H9 (cell line): ENCODE measurements at places on chromosomes 13 and 19.

- peak; percentile 69 for DNase-seq
These were observed 11.8 kb downstream of the PDE4A start for GRCh38 chr19:10431943-10432735.

- no peak for DNase-seq
These were observed 21.2 kb upstream of the SCEL start for GRCh38 chr13:77514336-77514726.

GRCh38 chr13:84648069-84648640, 765.9 kb upstream of the SLITRK1 start:
- DNase-seq: no peak

GRCh38 chr19:30807278-30807677, 435.1 kb downstream of the ZNF536 start:
- no peak for DNase-seq

- DNase-seq: no peak
These were observed 20.7 kb upstream of the ZNF507 start for GRCh38 chr19:32324631-32325285.

DNA sequence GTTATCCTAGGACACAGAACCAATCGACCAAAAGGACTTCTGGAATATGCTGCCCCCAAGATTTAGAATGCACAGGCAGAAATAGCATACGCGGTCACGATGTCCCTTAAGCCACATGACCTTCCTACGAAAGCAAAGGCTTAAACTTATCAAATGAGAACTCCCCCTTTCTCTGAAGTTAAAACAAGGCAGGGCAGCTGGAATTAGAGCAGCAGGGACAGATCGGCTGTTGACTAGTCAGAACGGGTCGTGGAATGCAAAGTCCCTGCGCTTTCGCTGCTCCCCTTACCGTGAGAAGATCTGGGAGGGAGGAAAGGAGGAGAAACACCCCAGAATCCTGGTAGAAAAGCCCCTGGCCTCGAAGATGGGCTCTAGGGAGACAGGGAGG, 799 bp upstream of the USPL1 start:
- no peak for DNase-seq

DNA sequence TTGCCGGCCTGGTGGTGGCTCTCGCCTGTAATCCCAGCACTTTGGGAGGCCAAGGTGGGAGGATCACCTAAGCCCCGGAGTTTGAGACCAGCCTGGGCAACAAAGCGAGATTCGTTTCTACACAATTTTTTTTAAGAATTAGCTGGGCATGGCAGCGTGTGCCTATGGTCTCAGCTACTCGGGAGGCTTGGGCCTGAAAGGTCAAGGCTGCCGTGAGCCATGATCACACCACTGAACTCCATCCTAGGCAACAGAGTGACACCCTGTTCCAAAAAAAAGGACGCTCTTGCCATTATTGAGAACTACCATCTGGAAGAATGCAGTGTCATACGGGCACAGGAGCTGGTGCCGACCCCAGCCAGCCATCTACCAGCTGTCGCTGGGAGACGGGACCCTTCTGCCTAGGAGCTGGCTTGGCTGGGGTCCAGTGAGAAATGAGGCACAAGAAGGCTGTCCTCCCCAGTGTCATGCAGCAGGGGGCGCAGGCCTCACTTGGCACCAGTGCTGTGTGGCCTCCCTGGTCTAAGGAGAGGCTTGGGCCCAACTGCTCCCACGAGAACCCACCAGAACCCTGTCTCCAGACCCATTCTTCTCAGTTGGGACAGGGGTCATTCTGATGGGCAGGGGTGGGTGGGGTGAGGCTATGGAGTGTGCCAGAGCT, 12.2 kb upstream of the RELB start:
- peak; percentile 79 for DNase-seq

- DNase-seq: peak; percentile 28
These were observed 12.2 kb downstream of the FPR3 start for GRCh38 chr19:51807111-51807701.

- no peak for DNase-seq
These were observed 128.6 kb downstream of the USP12 start for GRCh38 chr13:27043013-27043412.

DNA sequence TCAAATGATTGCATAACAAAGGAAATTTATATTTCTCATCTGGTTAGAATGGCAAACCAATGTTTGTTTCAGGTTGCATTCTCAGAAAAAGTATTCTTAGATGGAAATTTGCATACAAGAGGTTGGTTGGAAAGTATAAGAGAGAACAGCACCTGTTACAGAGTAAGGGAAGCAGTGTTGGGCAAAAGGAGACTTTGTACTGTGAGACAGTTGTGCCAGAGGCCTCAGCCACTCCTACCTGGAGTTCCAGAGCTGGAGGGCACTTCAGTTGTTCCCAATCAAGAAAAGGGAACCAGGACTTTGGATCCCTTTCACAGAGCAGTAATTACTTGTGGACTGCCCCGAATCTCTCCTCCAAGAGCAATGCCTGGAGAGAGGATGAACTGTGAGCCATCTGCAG, 81.8 kb downstream of the SPRY2 start:
- DNase-seq: no peak

DNA sequence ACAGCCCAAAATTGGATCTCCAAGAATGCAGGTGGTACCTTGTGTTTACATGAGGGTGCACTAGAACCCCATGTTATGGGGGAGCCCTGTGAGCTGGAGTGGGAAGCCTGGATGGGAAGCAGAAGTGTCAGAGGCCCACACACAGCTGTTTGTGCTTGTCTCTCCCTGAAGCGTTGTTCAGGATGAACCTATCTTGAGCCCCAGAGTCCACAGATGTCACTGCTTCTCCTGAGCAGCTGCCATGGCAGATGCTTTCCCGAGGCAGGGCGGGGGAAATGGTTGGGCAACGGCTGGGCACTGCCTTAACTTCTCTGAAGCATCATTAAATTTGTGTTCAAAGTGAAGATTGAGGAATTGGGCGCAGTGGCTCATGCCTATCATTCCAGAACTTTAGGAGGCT, 17.1 kb upstream of the CHST8 start:
- DNase-seq: no peak

- DNase-seq: no peak
These were observed 66.9 kb upstream of the DOCK9 start for GRCh38 chr13:99044764-99045163.

- DNase-seq: no peak
These were observed 407.3 kb upstream of the SGCG start for GRCh38 chr13:22773465-22773864.

DNA sequence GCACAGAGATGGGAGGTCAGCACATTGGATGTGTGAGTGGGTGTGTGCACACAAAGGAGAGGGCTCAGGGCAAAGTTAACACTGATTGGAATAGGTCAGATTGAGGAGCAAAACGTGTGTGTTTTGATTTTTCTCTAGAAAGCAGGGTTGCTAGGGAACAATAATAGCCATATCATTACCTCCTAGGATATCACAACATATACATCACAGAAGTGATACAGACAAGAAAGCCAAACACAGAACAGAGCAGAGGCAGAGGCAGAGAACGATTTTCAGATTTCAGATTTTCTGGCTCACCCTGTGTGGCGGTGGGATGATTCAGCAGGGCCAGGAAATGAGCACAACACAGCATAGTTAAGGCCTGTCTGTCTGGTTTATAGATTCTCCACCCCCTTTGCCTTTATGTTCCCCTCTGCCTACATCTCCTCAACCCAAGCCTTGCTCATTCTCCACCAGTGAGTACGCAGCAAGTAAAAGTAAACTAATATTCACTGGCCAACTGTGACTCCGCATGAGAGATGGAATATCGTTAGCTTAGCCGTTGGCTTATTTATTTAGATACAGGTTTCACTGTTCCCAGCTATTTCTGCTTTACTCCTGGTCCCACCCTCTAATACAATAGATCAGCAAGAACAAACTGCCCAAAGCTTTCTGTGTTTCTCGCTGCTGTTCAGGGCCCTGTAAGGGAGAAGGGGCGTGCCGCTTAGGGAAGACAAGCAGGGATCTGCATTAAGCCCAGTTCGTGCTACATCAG, 182.7 kb upstream of the TSC22D1 start:
- no peak for DNase-seq

GRCh38 chr19:55623561-55623960, 805 bp downstream of the ZNF784 start:
- no peak for DNase-seq

DNA sequence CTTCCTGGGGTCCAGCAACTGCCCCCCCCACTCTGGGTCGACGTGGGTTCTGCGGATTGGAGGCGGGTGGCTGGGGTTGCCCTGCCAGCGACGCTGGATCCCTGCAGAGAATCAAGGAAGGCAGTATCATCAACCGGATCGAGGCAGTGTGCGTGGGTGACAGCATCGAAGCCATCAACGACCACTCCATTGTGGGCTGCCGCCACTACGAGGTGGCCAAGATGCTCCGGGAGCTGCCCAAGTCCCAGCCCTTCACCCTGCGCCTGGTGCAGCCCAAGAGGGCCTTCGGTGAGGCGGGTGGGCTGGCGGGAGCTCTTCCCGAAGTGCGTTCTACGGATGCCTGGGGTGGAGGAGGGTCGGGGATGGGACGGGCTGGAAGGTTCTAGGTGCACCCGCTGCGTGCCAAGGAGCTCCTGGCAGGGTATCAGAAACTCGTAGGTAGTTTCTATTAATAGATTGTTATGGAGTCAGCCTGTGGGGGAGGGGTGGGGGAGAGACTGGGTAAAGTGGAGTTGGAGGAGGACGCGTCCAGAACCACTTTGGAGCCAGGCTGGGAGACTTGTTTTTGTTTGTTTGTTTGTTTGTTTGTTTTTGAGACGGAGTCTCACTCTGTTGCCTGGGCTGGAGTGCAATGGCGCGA, 1.5 kb downstream of the GIPC3 start:
- no peak for DNase-seq

DNA sequence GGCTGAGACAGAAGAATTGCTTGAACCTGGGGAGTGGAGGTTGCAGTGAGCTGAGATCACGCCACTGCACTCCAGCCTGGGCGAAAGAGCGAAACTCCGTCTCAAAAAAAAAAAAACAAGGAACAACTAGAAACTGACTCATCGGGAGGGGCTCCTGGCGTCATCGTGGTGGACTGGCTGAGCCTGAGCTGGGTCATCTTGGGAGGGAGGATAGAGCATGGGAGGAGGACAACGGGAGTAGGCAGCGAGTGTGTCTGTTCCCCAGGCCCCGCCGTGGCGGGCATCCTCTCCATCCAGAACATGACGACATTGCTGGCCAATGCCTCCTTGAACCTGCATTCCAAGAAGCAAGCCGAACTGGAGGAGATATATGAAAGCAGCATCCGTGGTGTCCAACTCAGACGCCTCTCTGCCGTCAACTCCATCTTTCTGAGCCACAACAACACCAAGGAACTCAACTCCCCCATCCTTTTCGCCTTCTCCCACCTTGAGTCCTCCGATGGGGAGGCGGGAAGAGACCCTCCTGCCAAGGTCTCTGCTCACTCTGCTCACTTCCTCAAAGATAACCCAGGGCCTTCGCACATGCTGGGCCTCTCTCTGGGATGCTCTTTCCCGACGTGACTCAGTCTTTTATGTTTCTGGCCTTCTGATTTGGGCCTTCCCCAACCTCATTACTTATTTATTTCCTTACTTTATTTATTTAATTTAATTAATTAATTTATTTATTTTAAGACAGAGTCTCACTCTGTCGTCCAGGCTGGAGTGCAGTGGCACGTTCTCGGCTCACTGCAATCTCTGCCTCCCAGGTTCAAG, 16.6 kb downstream of the DDX39A start:
- DNase-seq: no peak

GRCh38 chr19:289651-290371, 1.4 kb downstream of the PLPP2 start:
- peak; percentile 94 for DNase-seq
